GF-D8 (cell line): ENCODE measurements at places on chromosomes 7 and 10.

DNA sequence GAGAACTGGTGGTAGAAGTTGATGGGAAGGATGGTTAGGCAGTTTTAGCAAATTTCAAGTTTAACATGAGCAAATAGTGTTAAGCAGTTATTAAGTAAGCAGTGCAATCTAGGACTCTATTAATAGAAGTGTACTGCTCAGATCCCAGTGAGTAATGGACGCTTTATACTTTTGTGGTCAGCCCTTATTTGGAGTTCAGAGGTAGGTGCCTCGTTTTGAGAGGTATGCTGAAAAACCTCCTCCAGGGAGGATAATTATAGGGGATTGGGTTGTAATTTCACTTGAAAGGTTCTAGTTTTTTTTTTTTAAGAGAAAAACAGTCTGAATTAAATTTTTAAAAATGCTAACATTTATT lies 33.5 kb upstream of the CCDC7 start:
- DNase-seq, result no peak

- DNase-seq, result no peak
Measured at GRCh38 chr7:12610899-12611298, 40.4 kb downstream of the SCIN start.

GRCh38 chr10:122271076-122271475 lies at the start of gene BTBD16:
TSS of gene BTBD16 (plus strand) at chr10:122271296. CDS start at chr10:122275082, 3,786 bp downstream.
- no peak for DNase-seq

- no peak for DNase-seq
Measured at GRCh38 chr7:44973610-44974401, 5.0 kb downstream of the MYO1G start.

GRCh38 chr10:100229819-100230422 lies 525 bp upstream of the CHUK start:
- DNase-seq, result no peak

- DNase-seq, result no peak
Measured at GRCh38 chr7:126698446-126698845, 554.3 kb downstream of the GRM8 start.
